Activated CD4-positive, alpha-beta memory T cell treated with anti-CD3 and anti-CD28 coated beads, Interleukin-2, amount 10 ng/mL, durations not matched to agents 7 days and 5 days (primary cell): ENCODE measurements at places on chromosomes 7 and 10. TPM values are rescaled to one million over a fixed set of nuclear protein-coding genes. Genes with fewer than 3 reads are reported as not detected.
A peak's percentile ranks its signal among the peaks of the same experiment; 100 is the strongest.

KAZALD1 gene
- 0.53 TPM for total RNA-seq

TFPI2 gene
- total RNA-seq: not detected

FGL2 gene
- 4.2 TPM for total RNA-seq

AOAH gene
- 18.5 TPM for total RNA-seq

APBB1IP gene
- 80.9 TPM for total RNA-seq

GPR146 gene
- 10.1 TPM for total RNA-seq

SLC13A1 gene
- total RNA-seq: not detected

CAV2 gene
- not detected for total RNA-seq

SPACDR gene
- 4.3 TPM for total RNA-seq

HMX2 gene
- total RNA-seq: not detected

COL17A1 gene
- total RNA-seq: not detected

DNA sequence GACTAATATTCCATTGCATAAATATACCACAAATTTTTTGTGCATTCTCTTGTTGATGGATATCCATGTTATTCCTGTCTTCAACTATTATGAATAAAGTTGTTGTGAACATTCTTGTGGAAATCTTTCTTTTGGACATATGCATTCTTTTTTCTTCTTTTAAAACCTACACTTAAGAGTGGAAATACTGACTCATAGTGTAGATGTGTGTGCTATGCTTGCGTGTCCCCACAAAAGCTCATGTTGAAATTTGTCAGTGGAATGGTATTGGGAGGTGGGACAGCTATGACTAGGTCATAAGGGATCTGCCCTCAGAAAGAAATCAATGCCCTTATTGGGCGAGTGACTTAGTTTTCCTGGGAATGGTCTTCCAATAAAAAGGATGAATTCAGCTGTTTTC, 203.6 kb upstream of the PRSS58 start:
- no peak for DNase-seq

DNA sequence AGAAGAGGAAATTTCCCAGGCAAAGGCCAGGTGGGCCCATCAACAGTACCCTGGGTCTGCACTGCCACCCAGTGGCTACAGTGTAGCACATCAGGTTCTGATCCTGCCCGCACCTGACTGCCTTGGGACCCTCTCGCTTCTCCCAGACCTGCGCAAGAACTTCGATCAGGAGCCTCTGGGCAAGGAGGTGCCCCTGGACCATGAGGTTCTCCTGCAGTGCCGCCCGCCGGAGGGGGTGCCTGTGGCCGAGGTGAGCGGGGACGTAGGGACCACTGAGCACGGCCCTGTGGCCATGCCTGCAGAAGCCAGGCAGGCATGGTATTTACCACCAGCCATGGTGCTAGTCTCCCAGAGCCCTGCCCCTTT, 33.9 kb upstream of the SLC29A3 start:
- peak; percentile 25 for DNase-seq

DNA sequence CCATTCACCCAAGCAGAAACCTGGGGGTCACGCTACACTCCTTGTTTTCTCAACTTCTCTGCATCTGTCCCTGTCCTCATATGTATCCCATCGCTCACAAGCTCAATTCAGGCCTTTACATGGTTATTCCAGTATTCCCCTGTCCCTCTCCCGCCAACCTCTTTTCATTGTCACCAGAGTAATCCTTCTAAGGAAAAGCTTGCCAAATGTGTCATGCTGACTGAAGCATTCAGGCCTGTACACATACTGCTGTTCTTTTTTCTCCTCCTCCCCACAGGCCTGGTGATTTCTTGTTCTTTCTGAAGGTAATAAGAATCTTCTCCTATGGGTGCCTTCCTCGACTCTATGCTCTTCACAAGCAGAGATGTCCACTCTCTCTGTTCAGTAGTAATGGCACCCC, 282.2 kb downstream of the PHTF2 start:
- no peak for DNase-seq

DNA sequence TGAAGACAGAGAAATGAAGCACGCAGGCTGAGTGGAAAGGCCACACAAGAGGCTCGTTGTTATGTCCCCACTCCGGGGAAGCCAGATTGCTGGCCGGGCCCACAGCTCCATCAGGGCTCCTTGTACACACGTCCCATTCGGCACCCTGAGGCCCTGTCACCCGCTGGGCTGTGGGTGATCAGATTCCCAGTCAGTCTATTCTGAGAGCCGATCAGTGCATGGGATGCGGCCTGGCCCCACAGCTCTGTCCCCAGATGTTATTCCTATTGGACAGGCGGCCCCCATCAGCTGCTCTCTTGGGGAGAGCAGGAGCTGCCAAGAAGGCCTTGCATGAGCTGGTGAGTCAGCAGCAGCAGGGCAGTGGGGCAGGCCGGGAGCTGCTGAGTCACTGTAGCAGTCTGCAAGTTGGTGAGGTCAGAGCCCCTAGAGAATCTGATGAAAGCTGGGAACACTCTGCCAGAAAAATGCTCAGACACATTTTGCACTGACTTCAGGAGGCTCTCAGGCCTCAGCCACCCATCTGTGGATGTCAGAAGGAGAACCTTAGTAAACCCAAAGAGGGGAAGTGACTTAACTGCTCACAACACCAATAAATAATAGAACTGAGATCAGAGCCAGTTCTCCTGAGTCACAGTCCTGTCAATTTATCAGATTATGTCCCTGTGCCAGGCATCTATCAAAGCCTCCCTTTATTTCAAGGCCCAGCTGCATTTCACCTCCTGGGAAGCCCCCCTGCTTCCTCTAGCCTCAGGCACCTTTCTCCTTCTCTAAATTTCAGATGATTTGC, 9.4 kb upstream of the PSAP start:
- DNase-seq: peak; percentile 41

GRCh38 chr7:70953331-70953741, 178.6 kb upstream of the GALNT17 start:
- no peak for DNase-seq

- peak; percentile 70 for DNase-seq
These were observed 6.8 kb upstream of the TAS2R40 start for GRCh38 chr7:143214789-143215679.

- peak; percentile 68 for DNase-seq
These were observed 102.2 kb downstream of the ZNF92 start for GRCh38 chr7:65475734-65476319.

- no peak for DNase-seq
These were observed 1.5 kb upstream of the NOBOX start for GRCh38 chr7:144404946-144405345.

DNA sequence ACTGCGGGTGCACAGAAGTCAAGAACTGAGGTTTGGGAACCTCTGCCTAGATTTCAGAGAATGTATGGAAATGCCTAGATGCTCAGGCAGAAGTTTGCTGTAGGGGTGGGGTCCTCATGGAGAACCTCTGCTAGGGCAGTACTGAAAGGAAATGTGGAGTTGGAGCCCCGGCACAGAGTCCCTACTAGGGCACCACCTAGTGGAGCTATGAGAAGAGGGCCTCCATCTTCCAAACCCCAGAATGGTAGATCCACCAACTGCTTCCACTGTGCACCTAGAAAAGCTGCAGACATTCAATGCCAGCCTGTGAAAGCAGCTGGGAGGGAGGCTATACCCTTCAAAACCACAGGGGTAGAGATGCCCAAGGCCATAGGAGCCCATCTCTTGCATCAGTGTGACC, 1336.0 kb upstream of the CELF2 start:
- no peak for DNase-seq

DNA sequence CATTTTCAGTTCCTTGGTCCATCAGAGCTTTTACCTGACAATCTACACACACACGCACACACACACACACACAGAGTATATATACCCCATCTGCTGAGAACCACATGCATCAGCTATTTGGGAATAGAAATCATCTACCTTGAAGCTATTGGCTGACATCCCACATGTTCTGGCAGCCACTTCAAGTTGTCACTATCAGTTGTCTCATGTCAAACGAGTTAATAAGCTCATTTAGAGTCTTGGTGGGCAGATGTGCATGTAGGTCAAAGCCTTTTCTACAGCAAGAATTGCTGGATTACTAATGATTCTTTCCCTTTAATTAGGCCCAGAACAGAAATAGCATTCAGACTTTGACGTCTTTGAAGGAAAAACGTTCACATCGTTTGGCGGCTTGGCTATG, 36.8 kb downstream of the COL28A1 start:
- no peak for DNase-seq

DNA sequence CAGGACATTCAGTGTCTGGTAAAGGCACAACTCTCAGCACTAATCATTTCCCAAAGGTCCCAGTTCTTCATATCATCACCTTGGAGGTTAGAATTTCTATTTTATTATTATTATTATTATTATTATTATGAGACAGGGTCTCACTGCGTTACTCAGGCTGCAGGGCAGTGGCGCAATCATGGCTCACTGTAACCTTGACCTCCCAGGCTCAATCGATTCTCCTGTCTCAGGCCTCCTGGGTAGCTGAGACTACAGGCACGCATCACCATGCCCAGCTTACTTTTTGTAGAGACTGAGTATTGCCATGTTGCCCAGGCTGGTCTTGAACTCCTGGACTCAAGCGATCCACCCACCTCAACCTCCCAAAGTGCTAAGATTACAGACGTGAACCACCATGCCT, 91.8 kb upstream of the DOCK1 start:
- no peak for DNase-seq

- no peak for DNase-seq
These were observed 13.3 kb upstream of the RAB18 start for GRCh38 chr10:27490807-27491206.

- peak; percentile 23 for DNase-seq
These were observed 358.7 kb downstream of the PHF14 start for GRCh38 chr7:11332186-11332864.

GRCh38 chr7:77665161-77665560, 31.1 kb upstream of the RSBN1L start:
- no peak for DNase-seq

DNA sequence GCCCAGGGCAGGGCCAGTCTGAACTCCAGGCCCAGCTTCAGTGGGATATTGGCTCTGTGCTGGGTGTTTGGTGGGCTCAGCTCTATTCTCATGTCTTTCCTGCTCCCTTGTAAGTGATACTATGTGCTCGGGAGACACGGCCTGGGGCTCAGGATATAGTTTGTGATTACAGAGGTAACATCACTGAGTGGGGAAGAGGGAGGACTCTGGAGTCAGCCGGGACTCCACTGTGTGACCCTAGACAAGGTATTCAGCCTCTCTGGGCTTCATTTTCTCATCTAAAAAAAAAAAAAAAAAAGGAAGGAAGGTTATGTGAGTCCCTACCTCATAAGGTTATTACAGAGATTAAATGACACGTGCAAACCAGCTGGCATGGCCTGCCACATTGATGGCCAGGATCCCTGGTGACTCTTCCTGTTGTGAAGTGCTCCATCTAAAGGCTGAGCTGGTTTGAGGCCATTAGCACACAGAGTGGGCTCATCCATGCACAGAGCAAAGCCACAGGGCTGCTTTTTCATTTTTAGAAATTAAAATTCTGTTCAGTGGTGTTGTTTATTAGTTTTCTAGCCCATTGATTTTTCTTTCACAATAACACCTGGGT, 15.7 kb downstream of the SLC13A4 start:
- no peak for DNase-seq

DNA sequence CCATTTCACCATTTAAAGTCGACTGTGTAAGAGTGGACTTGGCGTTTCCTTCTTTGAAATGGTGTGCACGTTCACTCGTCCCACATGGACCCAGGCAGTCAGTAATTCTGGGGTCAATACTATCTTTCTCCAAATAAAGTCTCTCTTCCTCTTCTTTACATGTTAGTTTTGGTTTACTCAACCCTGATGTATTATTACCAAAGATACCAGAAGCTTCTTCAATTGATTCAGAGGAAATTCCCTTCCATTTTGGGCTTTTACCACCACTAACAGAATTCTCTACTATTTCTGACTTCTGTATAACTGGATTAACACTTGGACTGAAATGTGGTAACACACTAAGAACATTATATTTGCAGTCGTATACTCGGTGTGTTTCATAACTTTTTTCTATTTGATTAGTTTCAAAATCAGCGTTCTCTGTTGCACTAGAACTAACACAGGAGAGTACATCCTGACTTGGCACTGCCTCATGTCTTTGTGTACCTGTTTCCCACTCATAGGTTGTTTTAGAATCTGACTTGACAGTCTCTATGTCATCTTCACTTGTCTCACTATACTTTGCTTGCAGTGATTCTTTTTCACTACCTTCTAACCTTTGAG, 60.8 kb downstream of the LARP4B start:
- no peak for DNase-seq

DNA sequence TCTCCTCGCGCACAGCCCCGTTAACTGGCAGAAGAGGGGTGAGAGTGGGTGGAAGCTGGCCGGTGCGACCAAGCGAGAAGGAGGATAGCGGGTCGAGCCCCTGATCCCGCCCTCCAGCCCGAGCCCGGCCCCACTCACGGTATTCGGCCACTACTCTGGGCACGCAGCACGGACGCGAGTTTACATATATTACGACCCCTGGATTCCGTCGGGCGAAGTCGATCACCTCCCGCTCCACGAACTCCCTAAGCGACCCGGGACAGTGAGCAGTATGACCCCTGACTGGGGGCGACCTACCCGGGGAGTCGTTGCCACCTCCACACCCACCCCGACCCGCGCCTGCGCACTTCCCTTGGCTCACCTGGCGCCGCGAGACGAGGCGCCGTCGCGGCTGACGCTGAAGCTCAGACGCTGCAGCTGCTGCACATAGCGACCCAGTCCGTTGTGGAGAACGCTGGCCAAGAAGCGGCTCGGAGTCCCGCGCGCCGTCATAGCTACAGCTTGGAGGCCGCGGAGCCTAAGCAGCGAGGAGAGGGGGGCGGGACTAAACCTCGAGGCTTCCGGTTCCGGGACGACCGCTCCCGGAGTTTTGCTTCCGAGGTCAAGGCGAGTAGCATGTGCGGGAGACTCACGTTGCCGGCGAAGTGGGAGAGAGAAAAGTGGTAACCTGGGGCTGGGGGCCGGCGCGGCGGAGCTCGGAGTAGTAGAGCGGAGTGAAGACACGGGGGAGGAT, at the start of the genes MRPL43 and TWNK:
Gene MRPL43 (minus strand): TSS at position 546 of the 733 bp plus-strand sequence. CDS start 54 bp downstream, at position 492.
Gene TWNK (plus strand): TSS at position 592 of the 733 bp plus-strand sequence. CDS start 668 bp downstream, outside the sequence.
- DNase-seq: peak; percentile 87

DNA sequence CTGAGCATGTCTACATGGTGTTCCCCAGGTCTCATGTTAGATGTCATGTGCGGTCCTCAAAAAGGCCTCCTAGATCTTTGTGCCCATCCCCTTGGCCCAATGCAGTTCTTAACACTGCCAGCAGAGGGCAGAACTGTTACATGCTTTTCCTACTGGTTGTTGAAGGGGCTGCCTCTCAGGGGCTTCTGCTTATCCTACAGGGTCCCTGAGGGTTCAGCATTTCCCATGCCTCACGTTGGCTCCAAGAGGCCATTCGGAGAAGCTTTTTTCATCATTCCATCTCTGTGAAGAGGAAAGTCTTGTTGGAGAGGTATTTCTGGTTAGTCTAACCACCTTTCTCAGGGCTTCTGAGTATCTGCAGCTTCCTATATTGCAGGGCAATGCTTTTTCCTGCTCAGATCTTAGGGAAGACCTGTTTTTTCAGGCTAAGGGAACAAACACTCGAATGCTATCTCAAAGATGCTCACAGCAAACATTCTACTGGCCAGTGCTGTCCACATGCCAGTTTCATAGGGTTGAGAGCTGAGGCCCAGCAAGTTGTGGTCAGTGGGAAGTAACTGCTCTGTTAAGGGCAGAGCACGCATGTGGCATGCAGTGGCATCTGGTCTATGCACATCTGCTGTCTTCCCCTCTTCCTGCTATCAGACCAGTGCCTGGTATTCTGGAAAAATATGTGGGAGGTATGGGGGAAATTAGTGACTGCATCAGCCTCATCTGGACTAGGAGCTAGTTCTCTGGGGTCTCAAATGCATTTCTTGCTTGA, 31.5 kb downstream of the MBL2 start:
- DNase-seq: peak; percentile 25
